ENCODE measurements at places on chromosomes 1 and 21.

DNA sequence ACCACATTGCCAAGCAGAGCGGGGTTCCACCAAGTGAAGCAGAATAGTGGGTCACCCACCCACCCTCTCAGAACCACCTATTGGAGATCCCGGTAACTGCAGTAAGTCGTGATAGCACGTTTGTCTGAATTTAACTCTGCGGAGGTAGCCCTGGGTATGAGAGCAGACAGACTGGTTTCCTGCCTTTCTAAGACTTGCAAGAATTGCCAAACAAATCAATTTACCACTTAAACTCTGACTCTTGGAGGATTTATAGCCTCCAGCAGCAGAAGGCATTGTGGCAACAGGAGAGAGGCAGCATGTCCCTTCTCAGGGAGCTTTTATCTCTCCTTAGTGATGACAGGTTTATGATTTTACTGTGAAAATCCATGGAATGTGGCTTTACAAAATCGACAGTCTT lies 287.9 kb upstream of the FMN2 start:
- DNase-seq: no peak

DNA sequence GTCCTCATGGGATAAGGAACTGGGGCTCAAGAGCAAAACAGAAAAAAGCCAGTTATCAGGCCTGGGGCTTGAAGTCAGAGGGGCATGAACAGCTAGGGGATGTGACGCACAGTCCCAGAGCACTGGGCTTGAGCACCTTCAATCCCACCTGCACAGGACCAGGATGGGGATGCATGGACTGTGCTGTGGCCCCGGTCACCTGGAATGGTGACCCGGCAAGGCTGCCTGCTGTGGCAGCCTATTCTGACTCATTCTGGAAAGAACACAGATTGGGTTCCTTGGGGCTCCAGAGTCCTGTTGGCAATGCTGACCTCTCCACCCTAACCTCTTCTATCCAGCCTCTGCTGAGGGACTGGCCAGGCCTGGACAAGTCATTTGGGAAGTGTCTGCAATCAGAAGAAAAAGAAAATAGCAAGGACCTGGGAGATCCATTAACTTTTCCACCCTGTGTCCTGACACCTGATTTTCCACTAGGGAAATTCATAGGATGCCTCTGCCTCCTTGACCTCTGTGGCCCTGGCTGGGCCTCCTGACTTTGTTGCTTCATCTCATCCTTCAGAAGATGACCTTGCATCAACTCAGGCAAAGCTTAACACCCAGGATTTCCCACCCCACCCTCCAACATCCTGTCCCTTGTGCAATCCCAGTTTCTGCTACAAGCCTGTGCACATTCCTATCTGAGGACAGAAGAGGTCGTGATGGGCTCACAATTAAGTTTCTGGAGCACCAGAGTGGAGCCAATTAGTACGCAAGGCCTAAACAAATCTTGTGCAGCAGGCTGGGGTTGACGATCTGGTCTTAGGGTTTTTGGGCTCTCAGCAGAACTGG lies 17.9 kb upstream of the FMOD start:
- no peak for DNase-seq

DNA sequence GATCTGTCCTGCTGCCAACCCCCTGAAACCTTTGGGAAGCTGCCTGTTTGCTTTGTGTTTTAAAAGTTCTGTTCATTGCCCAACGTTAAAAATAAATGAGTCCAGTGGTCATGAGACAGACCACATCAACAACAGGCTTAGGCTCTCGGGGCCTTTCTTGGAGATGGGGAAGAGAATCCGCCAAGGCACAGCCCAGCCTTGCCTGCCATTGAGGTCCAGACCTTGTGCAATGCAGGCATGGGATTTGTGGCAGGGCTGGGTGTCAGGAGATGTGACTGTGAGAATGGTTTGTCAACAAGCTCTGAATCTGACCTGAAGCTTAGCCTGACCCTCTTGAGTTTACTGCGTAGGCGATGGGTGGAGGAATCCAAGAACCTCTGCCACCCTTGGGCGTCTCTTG lies 4.2 kb downstream of the SPSB1 start:
- DNase-seq: no peak

DNA sequence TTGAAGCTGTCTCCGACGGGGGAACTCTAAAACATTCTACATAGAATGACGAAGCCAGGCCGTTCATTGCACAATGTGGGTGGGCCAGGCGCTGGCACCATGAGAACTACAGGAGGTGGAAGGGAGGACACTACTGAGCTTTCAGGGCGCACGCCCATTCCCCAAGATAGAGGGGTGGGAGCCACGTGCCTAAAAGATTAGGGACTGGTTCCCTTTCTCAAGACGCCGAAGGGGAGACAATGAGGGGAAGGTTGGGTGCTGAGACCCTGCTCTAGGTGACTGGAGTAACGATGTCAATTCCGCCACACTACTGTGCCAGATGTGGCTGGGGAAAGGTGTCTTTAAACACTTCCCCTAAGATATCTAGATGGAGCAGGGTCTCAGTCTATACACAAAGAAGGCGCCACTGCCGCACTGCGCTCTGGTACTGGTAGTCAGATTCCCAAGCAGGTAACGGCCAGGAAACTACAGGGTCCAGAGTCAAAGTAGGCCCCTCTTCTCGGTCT lies 782 bp downstream of the CSDE1 start:
- no peak for DNase-seq

- no peak for DNase-seq
Measured at GRCh38 chr1:201648907-201649721, 110.2 kb downstream of the NAV1 start.

- no peak for DNase-seq
Measured at GRCh38 chr1:16153096-16153998, 2.5 kb downstream of the EPHA2 start.

DNA sequence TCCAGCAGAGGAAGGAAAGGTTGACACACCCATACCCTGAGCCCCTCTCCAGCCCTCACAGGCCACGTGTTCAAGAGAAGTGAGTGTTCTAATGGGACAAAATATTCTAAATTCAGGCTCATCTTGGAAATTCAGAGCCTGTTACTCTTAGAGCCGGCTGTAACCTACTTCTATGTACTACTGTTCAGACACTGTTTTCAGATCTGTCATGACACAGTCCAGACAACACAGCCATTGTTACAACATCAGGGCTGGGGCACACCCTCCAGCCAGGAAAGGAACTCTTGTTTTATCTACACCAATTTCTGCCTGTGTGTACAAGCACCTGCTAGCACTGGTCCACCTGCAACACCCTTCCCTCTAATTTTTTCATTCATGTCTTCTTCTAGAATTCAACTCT lies 145.4 kb upstream of the C8B start:
- no peak for DNase-seq

GRCh38 chr21:42676808-42677207 lies 23.4 kb downstream of the PDE9A start:
- DNase-seq: no peak

GRCh38 chr21:38798481-38798882 lies 7.2 kb upstream of the ETS2 start:
- DNase-seq: no peak
